ENCODE measurements at places on chromosomes 11 and 22.

- peak; percentile 72 for DNase-seq
These were observed 55.0 kb downstream of the MYH9 start for GRCh38 chr22:36332623-36333332.

DNA sequence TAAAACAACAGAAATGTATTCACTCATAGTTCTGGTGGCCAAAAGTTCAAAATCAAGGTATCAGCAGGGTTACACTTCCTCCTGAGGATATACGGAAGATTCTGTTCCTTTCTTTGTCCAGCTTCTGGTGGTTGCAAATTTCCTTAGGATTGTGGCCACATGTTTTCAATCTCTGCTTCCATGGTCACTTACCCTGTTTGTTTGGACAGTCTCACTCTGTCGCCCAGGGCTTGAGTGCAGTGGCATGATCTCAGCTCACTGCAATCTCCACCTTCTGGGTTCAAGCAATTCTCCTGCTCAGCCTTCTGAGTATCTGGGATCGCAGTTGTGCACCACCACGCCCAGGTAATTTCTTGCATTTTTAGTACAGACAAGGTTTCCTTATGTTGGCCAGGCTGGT, 534.3 kb downstream of the KCNA4 start:
- DNase-seq, result no peak

GRCh38 chr11:107427569-107428180, 29.9 kb downstream of the CWF19L2 start:
- DNase-seq, result no peak

GRCh38 chr11:68370211-68371111, 58.1 kb downstream of the LRP5 start:
- DNase-seq, result no peak

DNA sequence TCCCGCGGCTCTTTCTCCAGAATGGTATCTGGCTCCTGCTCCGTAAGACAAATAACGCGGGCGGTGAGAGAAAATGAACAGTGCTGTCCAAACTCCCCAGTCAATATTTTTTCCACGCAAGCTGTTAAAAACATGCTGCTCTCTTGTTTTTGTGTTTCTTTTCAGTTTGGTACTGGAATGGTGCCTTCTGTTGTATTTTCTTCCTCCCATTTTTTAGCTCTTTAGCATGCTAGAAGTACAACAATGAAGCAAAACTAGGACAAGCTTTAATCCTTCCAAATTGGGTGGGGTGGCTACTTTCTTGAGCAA, 599 bp upstream of the PPP2R1B start:
- DNase-seq, result no peak

- DNase-seq, result no peak
These were observed 54.4 kb downstream of the TMEM135 start for GRCh38 chr11:87092159-87092558.

GRCh38 chr22:40728731-40729189, 49.5 kb downstream of the MCHR1 start:
- no peak for DNase-seq

DNA sequence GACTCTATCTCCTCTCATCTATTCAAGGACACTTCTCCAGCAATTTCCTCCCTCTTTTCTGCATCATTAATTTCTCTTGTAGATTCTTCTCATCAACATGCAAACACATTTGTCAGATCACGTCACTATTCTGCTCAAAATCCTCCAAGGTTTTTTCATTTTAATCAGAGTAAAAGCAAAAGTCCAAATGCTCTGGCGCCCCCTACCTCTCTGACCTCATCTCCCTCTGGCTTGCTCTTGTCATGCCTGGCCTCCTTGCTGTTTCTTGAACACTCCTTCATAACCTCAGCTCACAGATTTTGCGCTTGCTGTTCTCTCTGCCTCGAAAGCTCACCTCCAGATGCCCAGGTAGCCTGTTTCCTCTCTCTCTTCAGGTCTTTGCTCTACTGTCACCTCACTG, 22.4 kb downstream of the RTCB start:
- DNase-seq, result no peak

All from left hindlimb (tissue), 1 donor.